Right renal pelvis (tissue), 4 donors: ENCODE measurements at places on chromosomes 6 and 20. TPM values are rescaled to one million over a fixed set of nuclear protein-coding genes. Genes with fewer than 3 reads are reported as not detected.

Gene VWA7
- 7.1 TPM for polyA plus RNA-seq

Gene OR2J3
- polyA plus RNA-seq, result not detected

Gene GHRH
- polyA plus RNA-seq, result not detected

Gene DYNLT2
- 9.6 TPM for polyA plus RNA-seq

Gene GMPR
- 13.5 TPM for polyA plus RNA-seq

Gene ARHGAP18
- polyA plus RNA-seq, result 38.6 TPM

Gene LY86
- 1.6 TPM for polyA plus RNA-seq

Gene RAMACL
- not detected for polyA plus RNA-seq

Gene C20orf144
- 0.12 TPM for polyA plus RNA-seq

GRCh38 chr6:132153221-132153898, 202.2 kb upstream of the CCN2 start:
- DNase-seq, result no peak

GRCh38 chr6:72412709-72413044, 209.2 kb upstream of the KCNQ5 start:
- no peak for DNase-seq

GRCh38 chr20:62616728-62617621, 25.3 kb upstream of the SLCO4A1 start:
- DNase-seq, result no peak

GRCh38 chr6:2794171-2794730, 29.1 kb downstream of the WRNIP1 start:
- no peak for DNase-seq

DNA sequence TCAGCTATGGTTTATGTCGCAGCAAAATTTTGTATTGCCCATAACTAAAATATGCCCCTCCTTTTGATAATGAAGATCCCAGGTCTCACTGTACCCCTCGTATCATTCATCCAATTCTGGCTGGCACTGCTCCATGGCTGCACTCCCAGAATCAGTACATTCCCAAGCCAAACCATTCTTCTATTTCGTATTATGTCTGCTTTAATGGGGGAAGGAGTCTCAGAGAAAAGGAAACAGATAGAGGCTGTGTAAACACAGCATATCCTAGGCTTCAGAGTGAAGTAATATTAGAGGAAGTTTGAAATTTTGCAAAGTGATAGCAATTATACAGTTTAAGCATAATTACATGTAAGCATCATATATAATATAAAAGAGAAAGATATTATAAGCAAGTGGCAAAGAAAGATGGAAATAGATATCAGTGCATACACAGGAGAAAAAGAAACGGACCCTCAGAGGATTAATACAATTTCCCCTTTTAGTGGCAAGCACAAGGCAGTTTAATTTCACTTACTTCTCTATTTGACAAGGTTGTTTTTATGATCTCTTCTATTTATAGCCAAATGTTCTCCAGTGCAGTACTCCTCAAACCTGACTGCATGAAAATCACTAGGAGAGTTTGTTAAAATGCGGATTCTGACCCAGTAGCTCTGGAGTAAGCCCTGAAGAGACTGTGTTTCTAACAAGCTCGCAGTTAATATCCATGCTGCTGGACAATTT, 56.5 kb upstream of the TENT5A start:
- no peak for DNase-seq

GRCh38 chr20:2955257-2955970, 82.1 kb downstream of the PTPRA start:
- DNase-seq, result no peak

- DNase-seq, result no peak
Measured at GRCh38 chr6:8844968-8845367, 409.6 kb upstream of the SLC35B3 start.

- DNase-seq, result no peak
Measured at GRCh38 chr6:21908161-21908848, 314.8 kb downstream of the SOX4 start.

DNA sequence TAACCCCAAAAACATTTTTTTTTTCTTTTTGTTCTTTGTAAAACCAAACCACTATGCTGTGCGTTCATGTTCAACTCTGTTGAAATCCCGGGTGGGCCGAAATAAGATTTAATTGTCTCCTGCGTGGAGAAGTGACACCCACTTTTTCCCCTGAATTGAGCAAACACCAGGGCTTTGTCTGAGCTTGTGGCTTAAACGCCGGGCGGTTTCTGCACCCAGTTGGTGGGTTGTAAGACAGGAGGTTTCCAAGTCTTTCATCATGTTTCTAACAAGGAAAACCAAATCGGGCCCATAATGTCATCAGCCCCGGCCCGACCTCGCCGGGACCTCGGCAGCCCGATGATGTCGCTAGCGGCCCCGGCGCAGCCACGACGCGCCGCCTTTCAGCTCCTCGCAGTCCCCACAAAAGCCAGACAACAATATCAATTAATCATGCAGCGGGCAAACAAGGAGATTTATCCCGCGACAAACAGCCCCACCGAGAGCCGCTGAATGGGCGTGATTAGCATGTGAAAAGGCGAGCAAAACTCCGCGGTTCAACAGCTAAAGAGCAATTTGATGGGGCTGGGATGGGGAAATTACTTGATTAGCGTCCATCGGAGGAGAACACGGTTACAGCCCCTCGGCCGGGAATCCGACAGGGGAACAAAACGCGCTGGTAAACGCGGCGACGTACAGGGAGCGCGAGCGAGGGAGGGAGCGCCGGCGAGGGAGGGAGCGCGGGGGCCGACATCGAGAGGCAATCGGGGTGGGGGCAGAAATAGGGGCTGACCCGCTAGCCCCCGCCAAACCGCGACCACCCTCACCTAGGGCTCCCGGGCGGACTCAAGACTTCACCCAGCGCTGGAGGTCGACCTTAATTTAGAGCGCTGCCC, 5.3 kb downstream of the LINC00237 start:
- DNase-seq, result no peak

GRCh38 chr6:109978174-109979032, at the start of gene GPR6:
TSS of gene GPR6 (plus strand) at chr6:109978311. CDS start at chr6:109979113, 802 bp downstream.
- DNase-seq, result peak; percentile 71

DNA sequence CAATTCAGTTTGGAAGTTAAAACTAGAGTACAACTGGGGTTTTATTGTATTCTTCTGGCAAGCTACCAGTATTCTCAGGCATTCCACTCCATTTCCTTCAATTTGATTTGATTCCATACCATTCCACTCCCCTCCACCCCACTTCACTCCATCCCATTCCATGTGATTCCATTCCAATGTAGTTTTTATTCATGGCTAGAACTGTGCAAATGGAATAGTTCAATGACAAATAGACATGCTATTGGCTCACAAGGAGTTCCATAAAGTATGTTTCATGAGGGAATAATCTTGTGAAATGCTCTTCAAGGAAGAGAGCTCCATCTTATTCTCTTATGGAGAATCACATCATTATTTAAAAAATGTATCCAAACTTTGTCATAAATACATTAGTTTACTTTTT, 285.0 kb upstream of the BMP2 start:
- no peak for DNase-seq

GRCh38 chr20:43975096-43975768, 60.6 kb downstream of the TOX2 start:
- no peak for DNase-seq

DNA sequence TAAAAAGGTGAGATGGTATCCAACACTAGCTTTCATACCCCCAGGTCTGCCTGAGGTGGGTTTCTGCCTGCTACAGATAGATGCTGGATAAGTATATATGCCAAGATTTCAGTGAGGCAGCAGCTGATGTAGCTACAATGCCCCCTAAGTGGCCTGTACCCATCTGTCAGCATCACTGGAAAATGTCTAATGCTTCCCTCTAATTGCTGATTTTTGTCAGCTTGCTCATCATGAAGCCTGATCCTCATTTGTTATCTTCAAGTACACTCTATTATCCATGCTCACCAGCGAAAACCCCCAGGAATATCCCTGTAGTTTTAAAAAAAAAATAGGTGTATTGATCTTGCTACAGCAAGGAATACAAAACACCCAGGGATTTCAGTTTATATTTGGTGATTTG, 32.2 kb downstream of the OPRM1 start:
- no peak for DNase-seq

DNA sequence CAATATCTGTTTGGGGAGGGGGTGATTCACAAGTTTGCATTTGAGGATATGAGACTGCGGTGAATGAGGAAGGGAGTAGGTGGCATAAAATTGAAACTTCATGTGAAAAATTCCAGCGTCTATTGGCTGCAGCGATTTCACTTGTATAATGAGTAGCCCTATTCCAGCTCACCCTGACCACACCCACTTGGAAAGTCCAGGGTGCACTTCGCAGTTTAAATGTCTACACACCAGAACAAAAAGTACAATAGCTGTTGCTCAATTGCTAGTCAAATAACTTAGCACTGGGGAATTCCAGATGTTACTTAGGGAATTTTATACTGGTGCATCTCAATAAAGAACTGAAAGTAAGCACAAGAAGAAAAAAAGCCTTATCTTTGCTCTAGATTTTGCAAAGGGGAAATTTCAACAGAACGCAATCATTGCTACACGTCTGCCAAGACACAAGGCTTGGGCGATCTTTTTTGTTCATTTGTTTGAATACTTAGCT, 6.3 kb downstream of the TNFAIP3 start:
- no peak for DNase-seq

GRCh38 chr6:1667012-1667804, 57.5 kb downstream of the FOXC1 start:
- no peak for DNase-seq

GRCh38 chr6:130105996-130106704, 87.8 kb downstream of the L3MBTL3 start:
- DNase-seq, result no peak

- no peak for DNase-seq
Measured at GRCh38 chr20:20253744-20254330, 114.1 kb upstream of the INSM1 start.

- no peak for DNase-seq
Measured at GRCh38 chr20:57322476-57322875, 7.1 kb upstream of the SPO11 start.

DNA sequence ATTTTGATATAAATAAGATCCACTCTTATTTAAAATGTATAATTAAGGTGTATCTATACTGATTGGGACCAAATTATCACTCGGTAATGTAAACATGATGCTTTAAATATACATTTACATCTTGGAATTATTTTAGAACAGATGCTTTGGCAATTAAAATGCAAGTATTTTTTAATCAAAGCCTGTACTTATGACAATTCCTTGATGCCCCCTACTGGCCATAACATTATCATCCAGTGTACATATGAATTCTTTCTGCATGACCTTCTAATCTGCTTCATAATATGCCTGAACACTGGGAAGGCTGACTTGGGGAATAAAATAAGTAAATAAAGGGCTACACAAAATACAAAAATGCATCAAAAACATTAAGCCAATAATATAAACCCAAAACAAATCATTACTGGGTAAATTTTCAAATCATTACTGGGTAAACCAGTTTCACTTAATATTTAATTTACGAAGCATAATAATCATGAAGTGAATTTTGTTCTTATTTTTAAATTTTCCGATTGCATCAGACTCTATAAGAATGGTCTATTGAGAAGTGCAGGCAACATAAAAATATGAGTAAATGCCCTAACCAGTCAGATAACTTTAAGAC, 65.1 kb downstream of the CGA start:
- peak; percentile 7 for DNase-seq

- DNase-seq, result no peak
Measured at GRCh38 chr6:42819803-42820511, 38.1 kb downstream of the BICRAL start.

DNA sequence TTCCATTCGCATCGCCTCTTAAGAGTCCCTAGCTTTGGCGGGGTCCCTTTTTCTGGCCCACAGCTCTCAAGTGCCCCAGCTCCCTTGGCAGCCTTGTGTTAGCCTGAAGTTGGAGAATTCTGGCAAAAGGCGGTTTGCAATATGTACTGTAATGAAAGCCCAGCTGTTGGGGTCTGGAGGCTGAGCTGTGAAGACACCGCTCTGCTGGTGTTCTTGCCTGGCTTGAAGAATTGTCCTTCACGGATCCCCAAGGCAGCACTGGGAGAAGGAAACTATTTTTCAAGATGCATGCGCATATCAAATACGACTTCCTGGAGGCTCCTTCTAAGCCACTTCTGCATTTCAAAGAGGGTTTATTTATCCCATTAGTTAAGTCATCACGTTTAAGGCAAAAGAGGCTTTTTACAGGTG, 21.4 kb upstream of the CITED2 start:
- DNase-seq, result no peak

GRCh38 chr6:124535299-124535698, 426.9 kb upstream of the RNF217 start:
- DNase-seq, result no peak

- no peak for DNase-seq
Measured at GRCh38 chr20:63070301-63070625, 63.5 kb upstream of the BHLHE23 start.

GRCh38 chr6:118735320-118735719, 83.9 kb upstream of the CEP85L start:
- no peak for DNase-seq

GRCh38 chr6:134936931-134937330, 13.0 kb downstream of the ALDH8A1 start:
- DNase-seq, result no peak

- no peak for DNase-seq
Measured at GRCh38 chr20:24493661-24494459, 24.4 kb downstream of the SYNDIG1 start.

DNA sequence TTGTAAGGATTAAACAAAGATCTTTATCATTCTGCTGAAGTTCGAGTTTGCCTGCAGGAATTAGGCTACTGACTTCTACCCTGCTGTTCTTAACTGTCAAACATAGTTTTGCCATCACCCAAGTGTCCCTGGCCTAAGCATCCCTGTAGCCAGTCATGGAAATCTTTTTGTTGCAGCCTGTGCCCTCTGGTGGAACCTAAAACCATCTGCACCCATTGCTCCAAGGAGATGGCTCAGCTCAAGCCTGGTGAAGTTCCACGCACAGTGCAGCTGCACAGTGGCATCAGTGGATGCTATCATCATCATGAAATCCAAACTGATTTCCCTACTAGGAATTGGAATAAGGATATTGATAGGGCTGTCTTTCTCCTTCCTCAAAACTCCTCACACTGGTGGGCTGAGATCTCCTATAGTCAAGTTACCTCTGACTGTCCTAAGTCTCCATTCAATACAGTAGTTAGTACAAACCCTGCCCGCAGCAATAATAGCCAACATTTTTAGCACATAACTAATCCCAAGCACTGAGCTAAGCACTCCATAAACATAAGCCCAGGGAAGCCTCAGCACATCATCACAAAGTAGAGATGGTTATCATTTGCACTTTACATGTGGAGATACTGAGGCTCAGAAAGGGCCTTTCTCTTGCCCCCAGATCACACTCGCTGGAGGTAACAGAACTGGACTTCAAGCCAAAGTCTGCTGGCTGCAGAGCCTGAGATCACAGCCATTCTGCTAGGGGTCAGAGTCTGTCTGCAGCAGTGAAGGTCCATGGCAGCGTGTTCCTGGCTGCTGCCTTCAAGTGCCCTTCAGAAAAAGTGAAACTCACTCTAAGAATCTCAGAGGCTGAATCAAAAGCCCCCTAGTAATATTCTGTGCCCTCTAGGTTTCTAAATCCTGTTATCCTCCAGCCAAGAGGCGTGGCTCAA, 77.2 kb upstream of the MC3R start:
- no peak for DNase-seq

- DNase-seq, result no peak
Measured at GRCh38 chr6:46888578-46888977, 33.2 kb downstream of the ADGRF5 start.

DNA sequence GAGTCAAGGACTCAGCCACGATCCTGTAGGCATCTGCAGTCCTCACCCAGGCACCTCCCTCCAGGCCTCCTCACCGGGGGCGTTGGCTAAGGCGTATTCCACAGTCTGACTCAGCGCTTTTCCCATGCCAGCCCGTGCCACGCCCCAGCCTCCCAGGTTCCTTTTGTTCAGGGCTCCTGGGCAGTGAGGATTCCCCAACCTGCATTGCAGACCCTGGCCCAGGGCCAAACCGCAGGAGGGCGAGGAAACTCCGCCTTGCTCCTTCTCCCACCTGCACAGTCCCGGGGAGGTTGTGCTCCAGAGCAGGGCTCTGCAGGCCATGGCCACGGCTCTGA, 202.8 kb upstream of the CST7 start:
- no peak for DNase-seq
